Mesendoderm (in vitro differentiated cells): ENCODE measurements at places on chromosomes 3 and 15.
A peak's percentile ranks its signal among the peaks of the same experiment; 100 is the strongest.

DNA sequence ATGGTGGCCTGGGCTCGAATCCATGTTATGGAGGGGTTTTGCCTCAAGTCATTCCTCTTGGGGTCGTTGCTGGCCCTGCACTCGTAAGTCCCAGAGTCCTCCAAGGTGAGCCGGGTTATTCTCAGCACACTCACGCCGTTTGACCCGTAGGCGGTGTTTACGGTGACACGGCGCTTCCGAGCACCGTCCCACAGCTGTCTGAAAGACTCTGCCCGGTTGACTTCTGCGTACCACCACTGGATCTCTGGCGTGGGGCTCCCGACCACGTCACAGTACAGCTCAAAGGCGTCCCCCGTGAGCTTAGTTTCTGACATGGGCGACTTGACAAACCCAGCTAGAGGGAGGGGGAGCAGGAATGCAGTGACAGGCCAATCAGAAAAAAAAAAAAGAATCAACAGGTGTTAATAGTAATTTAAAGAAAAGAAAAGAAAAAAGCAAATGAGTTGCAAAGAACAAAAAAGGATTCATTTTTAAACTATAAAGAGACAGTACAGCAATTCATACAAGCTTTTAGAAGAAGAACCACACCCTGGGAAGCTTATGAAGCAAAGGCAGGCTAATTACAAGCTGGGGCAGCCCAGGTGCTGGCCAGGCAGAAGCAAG, 36.1 kb downstream of the NPTN start:
- no peak for DNase-seq

DNA sequence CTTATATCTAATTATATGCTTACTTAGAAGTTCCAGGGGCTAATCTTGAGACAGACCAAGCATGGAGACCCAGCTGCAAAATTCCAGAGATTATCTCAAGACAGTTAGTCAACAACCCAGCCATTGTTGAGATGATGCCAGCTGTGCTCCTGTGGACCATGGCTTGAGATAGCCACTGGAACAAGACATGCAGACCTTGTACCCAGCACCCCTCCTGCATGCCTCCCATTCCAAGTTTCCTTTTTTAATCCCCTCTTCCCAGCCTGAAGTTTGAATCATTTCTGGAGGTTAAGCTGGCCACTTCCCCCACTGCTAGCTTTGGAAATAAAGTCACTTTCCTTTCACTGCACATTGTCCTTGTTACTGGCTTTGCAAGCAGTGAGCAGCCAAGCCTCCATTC, 53.8 kb downstream of the IMPG2 start:
- peak; percentile 27 for DNase-seq

DNA sequence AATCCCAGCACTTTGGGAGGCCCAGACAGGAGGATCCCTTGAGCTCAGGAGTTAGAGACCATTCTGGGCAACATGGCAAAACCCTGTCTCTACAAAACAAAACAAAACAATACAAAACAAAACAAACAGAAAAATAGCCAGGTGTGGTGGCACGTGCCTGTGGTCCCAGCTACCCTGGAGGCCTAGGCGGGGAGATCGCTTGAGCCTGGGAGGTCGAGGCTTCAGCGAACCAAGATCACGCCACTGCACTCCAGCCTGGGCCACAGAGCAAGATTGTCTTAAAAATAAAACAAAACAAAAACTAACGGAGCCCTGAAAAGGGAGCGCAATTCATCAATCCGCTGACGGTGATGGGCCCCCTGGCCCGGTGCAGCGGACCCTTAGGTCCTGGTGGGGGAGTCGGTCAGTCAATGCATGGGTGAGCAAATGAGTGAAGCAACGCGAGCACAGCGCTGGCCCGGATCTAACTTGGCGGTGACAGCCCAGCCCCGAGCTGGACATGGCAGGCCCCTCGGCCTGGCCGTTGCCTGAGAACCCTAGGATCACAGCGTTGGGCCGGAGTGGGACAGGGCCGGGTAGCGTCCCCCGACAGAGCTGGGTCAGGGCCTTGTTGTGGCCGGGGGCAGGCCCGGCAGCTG, 52.4 kb upstream of the BLM start:
- no peak for DNase-seq

DNA sequence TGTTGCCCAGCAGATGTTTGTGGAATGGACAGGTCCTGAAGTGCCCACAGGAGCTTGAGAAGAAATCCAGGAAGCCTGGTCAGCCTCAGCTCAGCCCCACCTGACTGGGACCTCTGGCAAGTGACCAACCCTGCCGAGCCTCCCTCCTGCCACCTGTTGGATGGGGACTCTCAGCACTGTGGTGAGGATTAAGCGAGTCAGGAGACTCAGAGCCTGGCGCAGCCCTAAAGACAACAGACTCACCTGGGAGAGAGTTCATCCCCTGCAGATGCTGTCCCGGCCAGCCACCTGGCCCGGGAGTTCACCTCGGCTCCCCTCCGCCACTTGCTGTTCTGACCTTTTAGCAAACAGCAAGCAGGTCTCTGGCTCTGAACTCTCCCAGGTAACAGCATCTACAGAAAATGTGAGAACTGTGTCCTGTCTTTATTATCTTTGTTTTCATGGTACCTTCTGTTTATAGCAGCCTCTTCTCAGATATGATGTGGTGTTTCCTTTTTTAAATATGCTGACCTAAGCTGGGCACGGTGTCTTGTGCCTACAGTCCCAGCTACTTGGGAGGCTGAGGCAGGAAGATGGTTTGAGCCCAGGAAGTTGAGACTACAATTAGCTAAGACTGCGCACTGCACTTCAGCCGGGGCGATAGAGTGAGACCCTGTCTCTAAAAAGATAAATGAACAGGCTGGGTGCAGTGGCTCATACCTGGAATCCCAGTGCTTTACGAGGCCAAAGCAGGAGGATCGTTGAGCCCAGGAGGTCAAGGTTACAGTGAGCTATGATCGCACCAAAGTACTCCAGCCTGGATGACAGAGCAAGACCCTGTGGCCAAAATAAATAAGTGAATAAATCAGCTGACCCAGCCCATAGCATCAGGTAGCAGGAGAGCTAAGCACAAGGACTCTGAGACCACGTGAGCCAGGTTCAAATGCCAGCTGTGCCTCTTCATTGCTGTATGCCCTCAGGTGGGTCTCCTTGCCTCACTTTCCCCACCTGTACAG, 32.4 kb upstream of the SLC6A6 start:
- DNase-seq: peak; percentile 81

GRCh38 chr15:80931191-80931590, 58.4 kb downstream of the MESD start:
- DNase-seq: no peak

GRCh38 chr15:50977162-50977561, 68.7 kb downstream of the AP4E1 start:
- no peak for DNase-seq

DNA sequence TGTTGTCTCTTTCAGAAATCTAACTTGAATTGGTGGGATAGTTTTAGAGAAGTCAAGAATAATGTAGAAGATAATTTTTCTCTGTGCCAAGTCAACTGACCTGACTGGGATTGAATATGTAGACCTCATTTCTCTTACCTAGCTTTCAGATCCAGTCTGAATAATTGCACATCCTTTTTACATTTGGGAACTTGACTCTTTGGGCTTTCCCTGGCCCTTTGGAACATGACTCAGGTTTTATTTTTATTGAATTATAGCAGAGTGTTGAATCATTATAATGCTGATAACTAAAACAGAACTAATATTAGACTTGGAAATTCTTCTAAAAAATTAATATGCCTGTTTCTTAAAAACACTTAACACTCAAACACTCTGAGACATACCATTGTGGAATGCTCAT, 76.5 kb downstream of the PFN2 start:
- no peak for DNase-seq

- no peak for DNase-seq
These were observed 54.0 kb downstream of the TIPARP start for GRCh38 chr3:156728267-156728985.

- peak; percentile 29 for DNase-seq
These were observed 309.8 kb downstream of the OXSM start for GRCh38 chr3:26099692-26100091.

DNA sequence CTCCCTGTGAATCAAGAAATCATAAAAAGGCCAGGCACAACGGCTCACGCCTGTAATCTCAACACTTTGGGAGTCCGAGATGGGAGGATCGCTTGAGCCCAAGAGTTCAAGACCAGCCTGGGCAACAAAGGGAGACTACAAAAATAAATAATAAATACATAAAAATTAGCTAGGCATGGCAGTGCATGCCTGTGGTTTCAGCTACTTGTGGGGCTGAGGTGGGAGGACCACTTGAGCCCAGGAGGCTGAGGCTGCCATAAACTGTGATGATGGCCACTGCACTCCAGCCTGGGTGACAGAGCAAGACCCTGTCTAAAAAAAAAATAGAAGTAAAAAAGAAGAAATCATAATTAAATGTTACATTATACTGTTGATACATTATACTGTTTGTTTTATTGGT, 28.0 kb upstream of the DCUN1D1 start:
- no peak for DNase-seq

DNA sequence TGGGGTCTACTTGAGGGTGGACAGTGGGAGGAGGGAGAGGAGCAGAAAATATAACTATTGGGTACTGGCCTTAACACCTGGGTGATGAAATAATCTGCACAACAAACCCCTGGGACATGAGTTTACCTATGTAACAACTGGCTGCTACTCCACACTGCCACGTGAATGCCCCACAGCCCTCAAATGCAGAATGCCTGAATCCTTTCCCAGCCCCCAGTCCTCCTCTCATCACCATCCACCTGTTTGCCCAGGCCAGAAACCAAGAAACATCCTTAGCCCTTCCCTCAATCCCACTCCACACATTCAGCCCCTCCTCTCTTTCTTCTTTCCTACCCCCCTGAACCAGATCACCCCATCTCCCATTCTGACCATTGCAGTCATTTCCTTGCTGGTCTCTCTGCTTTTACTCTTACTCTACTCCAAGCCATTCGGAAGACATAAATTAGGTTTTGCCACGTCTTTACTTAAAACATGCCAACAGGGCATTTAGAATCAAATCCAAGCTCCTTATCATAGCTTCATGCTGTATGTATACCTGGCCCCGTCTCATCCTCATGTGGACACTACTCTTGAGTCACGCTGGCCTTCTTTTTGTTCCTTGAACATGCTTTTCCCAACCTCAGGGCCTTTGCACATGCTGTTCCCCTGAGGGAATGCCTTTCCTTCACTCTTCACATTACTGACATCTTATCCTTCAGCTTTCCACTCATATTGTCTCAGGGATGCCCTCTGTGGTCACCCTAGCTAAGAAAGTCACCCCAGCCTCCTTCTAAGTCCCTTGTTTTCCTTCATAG, 137.5 kb upstream of the ABHD17C start:
- no peak for DNase-seq

GRCh38 chr15:41899854-41900442, 6.1 kb upstream of the SPTBN5 start:
- DNase-seq: no peak

DNA sequence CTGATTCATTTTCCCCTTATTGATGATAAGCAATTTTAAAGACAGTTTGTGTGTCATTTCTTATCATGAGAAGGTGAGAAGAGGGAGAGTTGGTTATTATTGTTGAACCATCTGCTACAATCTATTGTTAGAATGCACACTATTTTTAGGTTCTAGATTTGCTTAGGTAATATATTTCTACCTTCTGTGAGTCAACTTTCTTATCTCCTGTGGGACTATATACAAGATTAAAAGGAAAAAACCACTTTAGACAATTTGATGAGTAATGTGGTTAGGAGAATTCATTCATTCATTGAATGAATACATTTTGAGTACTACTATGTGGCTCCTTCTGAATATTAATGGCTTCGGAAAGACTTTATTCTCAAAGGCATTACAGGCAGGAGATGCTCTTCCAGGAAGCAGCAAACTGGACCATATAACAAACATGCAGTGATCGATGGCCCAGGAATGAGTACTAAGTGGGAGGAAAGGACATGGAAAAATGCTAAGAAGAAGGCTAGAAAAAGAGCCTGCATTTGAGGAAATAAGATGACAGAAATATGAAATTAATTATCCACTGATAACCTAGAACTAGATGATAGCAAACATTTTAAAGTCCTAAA, 22.4 kb downstream of the SPTSSB start:
- no peak for DNase-seq

DNA sequence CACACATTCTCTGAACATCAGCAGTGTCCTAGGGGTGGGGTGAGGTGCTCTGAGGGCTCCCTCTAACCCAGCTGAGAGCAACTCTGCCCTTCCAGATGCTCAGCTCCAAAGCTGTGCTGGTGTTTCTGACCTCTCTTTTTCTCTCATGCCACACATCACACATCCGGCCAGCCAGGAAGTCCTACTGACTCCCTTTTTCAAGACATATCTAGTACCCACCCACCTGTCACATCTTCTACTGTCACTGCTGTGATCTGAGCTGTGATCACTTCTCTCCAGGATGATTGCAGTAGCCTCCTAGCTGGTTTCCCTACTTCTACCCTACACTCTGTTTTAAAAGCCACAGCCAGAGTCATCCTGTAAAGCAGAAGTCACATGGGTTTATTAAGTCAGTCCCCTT, 30.2 kb upstream of the MASP1 start:
- DNase-seq: no peak

DNA sequence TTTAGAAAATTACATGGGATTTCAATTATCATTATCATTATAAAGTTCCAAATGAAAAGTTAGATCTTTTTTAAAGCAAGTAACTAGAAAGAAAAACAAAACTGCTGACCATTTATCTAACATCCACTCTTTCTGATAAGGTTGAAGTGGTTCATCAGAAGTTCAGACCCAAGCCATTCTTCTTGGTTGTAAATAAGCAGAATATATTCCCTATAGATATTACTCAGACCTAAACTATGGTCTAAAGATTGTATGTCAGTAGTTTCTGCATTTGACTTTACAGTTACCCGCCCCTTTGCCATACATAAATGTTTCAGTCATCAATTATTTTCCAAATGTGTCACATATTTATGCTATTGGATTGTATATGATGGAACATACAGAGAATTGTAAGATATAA, 136.7 kb downstream of the PLOD2 start:
- no peak for DNase-seq

DNA sequence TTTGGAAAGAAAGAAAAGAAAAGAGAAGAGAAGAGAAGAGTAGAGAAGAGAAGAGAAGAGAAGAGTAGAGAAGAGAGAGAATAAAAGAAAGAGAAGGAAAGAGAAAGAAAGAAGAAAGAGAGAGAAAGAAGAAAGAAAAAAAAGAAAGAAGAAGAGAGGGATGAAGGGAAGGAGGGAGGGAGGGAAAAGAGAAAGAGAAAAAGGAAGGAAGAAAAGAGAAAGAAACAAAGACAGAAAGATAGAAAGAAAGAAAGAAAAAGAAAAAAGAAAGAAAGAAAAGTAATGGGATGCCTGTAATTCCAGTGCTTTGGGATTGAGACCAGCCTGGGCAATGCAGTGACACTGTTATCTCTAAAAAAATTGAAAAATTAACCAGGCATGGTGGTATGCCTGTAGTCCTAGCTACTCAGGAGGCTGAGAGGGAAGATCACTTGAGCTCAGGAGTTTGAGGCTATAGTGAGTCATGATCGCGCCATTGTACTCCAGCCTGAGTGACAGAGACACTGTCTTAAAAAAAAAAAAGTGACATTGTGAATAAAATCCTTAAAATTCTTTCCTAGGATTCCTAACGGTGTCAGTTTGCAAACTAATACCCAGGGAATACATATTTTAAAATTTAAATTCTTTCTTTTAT, 1.7 kb downstream of the RASL12 start:
- peak; percentile 75 for DNase-seq

DNA sequence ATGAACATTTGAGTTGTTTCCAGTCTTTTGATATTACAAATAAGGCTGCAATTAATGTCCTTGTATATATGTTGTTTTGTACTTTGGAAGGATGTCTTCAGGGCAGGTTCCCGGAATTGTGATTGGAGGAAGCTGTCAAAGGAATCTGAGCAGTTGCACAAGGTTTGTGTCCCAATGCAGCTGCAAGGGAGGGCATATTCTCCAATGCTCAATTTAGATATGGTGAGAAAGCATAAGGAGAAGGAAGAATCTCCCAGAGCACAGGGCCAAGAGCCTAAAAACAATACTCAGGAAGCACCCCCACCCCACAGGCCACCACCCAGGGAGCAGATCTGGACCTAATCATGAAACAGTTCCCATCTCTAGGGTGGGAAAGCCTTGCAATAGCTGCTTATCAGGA, 228.0 kb upstream of the LRRFIP2 start:
- no peak for DNase-seq
